ENCODE measurements at places on chromosomes 3 and 15.

DNA sequence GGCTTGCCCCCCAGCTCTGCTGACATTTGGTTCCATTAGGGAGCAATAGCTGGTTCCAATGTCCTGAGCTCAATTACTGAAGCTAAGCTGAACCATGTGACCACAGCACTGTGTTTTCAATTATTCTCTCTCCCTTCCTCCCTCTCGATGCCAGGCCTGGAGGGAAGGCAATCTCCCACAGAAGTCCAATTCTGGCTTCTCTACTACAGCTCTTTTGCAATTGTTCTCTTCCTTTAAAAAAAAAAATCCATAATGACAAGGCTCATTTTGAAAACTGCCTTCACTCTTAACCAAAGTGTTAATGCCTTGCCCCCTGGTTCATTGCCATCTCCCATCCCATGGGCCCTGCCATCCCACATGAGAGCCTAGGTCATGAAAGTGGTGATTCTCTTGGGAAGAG, 24.8 kb downstream of the IL16 start:
- no peak for DNase-seq

DNA sequence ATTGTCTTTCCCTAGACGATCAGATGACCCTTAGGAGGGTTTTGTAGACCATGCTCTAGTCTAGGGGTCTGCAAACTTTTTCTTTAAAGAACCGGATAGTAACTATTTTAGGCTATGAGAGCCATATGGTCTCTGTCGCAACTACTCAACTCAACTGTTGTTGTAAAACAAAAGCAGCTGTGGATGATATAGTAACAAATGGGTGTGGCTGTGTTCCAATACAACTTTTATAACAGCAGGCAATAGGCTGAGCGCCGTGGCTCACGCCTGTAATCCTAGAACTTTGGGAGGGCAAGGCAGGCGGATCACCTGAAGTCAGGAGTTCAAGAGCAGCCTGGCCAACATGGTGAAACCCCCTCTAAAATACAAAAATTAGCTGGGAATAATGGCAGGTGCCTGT, 6.1 kb upstream of the CMTM6 start:
- DNase-seq, result no peak

GRCh38 chr3:42489116-42489936, 13.1 kb upstream of the VIPR1 start:
- no peak for DNase-seq

DNA sequence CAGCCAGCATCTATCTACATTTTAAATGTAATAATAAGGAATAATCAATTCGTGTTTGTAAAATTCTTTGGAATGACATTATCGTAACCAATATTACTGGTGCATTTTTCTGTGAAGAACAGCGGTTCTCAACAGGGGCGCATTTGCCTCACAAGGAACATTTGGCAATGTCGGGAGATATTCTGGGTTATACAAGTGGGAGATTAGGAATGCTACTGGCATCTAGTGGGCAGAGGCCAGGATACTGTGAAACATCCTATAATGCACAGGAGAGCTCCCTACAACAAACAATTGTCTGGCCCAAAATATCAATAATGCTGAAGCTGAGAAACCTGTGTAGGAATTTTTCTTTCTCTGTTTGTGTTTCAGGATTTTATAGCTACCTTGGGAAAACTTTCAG, 25.0 kb downstream of the ACP3 start:
- no peak for DNase-seq

DNA sequence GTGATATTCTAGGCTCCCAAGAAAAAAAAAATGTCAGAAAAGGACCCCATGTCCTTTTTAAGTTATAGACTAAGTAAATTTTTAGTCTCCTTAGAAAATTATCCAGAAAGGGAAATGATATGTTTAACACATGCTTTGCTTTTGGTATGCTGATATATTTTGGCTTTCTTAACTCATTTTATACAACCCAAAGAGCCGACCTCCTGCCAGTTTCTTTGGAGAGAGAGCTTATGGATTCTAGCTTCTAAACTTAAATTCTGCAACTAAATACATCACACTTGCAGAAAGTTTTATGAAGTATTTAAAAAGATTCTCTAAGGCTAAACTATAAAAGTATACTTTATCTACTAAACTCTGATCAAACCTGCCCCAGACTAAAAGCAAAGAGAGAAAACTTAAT, 43.9 kb upstream of the ZPLD1 start:
- no peak for DNase-seq

DNA sequence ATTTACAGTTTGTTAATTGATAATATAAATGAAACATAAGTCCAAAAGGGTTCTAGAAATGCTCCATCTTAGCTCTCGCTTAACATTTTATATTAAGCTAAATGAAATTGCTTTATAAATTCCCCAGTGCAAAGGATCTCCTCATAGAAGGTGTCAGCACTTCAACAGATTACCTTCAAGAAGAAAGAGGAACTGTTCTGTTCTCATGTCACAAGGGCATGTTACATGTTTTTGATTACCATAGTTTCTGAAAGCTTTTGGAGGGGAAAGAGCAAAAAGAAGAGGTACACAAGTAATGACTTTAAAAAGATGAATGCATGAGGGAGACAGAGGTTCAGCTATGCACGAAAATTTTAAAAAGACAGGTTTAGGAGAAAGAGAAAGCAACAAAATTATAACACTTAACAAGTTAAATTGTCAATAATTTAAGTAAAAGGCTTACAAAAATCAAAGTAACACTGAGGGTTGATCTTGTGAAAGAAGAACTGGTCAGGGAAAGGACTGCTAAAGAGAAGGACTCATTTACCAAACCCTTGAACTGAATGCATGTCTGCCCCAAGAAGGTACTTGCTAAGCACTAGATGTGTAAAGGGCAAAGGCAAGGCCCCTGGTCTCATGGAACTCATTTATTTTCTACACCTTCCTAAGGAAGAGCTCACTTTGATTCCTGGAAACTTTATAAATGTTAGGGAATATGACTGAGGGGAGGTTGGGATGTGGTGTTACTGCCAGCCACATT, 45.1 kb downstream of the CCDC191 start:
- no peak for DNase-seq

GRCh38 chr3:30453360-30454039, 152.9 kb upstream of the TGFBR2 start:
- no peak for DNase-seq

- no peak for DNase-seq
Observed at GRCh38 chr3:156291272-156292123, 171.1 kb downstream of the KCNAB1 start.

- DNase-seq, result no peak
Observed at GRCh38 chr15:88036154-88036839, 220.2 kb downstream of the NTRK3 start.

- no peak for DNase-seq
Observed at GRCh38 chr3:11364181-11364580, 92.0 kb downstream of the ATG7 start.

Measured in BJ (cell line).